Globus pallidus (tissue), 1 donor: ENCODE measurements at places on chromosomes 1 and 21.

DNA sequence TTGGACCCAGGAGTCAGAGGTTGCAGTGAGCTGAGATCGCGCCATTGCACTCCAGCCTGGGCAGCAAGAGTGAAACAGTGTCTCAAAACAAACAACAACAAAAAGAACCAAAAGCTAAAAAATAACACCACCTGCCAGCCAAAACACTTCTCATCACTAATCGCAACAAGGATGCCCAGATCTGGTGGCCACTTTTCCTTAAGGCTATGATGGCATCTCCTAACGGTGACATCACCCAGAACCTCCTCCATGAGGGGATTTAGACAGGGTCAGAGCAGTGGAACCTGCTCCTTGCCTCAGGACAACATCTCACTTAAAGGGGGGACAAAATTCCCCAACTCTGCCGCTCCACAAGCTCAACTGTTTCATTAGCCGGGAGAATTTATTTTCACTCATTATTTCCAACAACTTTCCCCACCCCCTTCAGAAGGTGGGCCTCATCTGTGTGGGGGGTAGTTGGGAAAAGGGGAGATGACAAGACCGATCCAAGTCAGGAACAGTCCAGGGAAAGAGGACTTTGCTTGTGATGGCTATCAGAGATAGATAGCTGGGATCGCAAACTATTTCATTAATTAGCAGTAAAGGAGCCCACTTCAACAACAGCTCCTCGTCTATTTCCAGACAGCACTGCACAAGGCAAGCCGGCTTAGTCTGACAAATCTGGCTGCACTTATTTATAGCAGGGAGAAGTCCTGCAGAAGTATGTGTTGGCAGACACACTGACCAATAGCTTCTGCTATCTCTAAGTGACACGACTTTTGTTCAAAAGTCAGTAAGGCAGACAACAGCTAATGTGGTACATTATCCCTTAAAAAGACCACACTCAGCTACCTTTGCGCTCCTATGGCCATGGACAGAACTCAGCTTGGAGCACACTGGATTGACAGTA, 2.6 kb downstream of the PABPC4 start:
- peak; percentile 27 for DNase-seq

DNA sequence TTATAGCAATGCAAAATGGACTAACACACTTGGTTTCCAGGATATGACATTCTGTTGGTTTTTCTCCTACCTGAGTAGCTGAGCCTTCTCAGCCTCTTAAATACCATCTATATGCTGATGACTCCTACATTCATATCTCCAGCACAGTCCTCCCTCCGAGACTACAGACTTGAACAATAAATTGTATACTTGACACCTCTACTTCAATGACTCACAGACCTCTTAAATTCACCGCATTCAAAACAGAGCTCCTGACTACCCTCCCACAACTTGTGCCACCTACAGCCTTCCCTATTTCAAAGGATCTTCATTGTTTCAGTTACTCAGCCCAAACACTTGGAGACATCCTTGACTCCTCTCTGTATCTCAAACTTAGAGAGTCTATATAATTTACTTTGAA, 66.8 kb upstream of the ASB17 start:
- DNase-seq: no peak

DNA sequence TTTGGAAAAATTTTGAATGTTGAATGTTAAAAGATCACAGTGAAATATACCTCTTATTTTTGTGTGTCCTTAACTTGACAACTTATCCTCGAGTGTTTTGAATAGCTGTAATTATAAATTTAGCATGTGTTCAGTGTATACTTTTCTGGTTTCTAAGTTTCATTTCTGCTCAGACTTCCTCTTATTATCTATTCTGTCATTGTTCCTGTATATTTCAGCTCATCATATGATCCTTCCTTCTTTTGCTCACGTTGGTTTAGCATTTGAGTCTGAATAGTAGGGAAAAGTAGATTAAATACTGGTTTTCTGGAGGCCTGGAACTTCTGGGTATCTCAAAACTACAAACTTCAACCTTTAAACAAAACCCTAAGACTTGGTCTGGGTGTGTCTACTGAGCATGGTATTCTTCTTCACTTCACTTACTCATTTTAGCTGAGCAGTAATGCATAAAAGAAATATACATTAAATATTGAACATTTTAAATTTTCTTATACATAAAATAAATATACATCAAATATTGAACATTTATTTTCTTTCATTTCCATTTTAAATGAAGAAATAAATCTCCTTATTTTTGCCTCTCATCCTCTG, 3.3 kb upstream of the ATP6V1G3 start:
- peak; percentile 11 for DNase-seq

DNA sequence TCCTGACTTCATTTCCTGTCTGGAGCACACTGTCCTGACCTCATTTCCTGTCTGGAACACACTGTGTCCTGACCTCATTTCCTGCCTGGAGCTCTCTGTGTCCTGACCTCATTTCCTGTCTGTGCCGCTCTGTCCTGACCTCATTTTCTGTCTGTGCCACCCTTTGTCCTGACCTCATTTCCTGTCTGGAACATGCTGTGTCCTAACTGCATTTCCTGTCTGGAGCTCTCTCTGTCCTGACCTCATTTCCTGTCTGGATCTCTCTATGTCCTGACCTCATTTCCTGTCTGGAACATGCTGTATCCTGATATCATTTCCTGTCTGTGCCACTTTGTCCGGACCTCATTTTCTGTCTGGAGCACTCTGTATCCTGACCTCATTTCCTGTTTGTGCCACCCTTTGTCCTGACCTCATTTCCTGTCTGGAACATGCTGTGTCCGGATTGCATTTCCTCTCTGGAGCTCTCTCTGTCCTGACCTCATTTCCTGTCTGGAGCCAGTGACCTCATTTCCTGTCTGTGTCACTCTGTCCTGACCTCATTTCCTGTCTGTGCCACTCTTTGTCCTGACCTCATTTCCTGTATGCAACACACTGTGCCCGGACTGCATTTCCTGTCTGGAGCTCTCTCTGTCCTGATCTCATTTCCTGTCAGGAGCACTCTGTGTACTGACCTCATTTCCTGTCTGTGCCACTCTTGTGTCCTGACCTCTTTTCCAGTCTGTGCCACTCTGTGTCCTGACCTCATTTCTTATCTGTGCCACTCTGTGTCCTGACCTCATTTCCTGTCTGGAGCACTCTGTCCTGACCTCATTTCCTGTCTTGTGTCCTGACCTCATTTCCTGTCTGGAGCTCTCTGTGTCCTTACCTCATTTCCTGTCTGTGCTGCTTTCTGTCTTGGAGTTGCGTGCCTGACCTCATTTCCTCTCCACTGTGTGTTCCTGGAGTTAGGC, 27.6 kb downstream of the SKI start:
- DNase-seq: no peak

GRCh38 chr21:41895643-41896493, 16.7 kb upstream of the PRDM15 start:
- no peak for DNase-seq

DNA sequence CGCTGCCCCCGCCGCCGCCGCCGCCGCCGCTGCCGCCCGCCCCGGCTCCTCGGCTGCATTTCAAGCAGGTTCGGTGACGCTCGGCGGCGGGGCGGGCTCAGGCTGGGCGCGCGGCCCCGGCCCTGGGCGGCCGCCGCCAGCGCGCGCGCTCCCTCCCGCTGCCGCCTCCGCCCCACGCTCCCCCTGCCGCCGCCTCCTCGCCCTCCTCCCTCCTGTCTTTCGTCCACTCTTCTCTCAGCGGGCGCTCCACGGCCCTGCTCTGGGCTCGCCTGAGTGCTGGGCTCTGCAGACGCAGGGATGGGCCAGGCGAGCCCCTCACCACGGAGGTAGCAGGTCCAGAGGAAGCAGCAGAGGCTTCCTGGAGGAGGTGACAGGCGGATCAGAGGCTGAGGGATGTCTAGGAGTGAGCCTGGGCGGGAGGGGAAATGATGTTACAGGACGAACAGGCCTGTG, at the start of gene LRP8:
TSS of gene LRP8 (minus strand) at position 62 of the 453 bp plus-strand sequence. CDS start 158 bp downstream, outside the sequence.
- peak; percentile 54 for DNase-seq

DNA sequence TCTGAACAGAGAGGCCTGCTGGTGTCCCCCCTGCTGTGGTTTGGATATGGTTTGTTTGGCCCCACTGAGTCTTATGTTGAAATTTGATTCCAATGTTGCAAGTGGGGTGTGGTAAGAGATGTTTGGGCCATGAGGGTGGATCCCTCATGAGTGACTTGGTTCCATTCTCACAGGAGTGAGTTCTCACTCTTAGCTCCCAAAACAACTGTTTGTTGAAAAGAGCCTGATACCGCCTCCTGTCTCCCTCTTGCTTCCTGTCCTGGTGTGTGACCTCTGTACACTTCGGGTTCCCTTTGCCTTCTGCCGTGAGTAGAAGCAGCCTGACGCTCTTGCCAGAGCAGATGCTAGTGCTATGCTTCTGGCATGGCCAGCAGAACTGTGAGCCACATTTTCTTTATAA, 60.5 kb downstream of the C21orf91 start:
- no peak for DNase-seq

DNA sequence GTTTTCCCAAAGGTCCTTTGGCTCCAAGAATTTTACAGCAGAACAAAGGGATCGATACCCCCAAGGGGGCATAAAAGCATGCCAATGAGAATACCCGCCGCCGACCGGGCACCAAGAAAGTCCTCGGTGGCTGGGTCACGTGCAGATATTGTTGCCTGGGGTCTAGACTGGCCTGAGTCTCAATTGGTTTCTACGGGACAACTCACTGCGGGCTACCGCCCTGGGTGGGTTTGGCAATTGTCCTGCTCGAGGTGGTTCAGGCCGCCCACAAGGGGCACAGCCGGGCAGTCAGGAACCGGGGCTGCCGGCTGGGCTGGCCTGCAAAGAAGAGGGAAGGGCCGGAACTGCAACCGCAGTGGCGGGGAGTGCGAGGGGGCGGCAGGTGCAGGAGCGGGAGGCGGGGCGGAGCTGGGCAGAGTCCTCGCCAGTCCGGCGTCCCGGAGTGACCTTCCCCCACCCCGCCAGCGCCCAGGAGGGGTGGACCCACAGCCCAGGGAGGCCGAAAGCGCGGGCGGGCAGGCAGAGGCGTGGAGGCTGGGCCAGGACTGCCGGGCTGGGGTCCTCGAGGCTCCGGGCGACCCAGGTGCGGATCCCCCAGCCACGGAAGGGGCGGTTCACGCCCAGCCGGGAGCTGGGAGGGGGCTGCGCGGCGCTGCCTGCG, 926 bp upstream of the ATP1B1 start:
- peak; percentile 90 for DNase-seq

GRCh38 chr1:24558902-24559791, 3.3 kb downstream of the NCMAP start:
- DNase-seq: peak; percentile 80

DNA sequence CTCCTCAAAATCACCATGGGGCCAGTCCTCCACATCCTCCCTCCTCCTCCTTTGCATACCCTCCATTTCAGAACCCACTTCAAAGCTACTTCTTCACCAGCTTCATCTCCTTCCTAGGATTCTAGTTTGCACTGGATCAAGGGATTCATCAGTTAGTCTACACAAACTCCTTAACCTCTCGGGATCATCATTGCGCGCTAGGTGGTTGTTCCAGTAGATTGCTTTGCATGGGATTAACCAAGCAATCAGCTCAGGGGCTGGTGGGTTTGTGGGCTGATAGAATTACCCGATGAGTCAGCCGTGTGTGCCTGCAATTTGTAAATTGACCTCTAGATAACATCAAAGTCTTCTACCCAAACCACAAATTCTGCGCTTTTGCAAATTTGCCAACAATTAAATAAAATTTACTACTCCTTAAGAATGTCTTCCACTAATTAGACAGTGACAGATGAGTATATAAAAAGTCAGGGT, 7.7 kb downstream of the KANK4 start:
- no peak for DNase-seq

- no peak for DNase-seq
Measured at GRCh38 chr1:183910845-183911244, 105.9 kb downstream of the RGL1 start.

- no peak for DNase-seq
Measured at GRCh38 chr21:46113497-46114176, 15.7 kb downstream of the COL6A2 start.

DNA sequence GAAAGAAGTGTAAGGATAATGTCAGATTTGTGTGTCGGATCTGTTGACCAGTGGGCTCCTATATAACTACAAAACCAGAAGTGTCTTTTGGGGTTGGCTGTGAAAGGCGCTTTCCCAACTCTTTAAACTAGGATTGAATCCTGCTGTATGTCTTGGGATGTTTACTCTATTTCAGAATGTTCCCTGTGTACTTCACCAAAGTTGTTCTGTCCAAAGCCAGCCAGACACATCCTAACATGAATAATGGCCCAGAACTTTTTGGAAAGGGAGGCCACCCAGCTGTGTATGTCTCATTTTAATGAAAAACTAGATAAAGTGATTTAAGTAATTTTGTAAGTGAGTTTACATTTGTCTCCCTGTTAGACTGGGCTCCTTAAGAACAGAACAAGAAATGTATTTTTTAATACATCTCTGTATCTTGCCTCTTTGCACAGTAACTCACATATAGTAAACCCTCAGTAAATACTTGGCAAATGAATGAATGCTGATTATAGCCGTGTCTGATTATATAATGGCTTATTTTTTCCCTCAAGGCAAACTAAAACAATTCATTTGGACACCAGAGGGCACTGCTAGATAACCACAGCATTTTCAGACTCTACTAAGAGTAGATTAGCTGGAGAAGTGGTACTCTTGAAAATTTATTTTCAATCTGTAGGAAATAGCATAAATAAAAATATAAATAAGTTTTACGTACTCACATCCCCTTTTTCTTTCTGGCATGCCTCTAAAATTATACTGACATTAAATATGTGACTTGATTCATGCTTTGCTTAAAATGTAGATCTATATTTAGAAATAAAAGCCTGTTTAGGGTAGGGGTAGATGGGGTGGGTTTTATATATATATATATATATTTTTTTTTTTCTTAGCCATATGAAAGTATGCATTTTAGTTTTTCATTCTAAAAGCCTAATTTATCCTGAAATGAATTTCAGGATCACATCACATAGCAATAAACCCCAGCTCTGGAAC, 23.8 kb downstream of the TSEN15 start:
- DNase-seq: peak; percentile 86

DNA sequence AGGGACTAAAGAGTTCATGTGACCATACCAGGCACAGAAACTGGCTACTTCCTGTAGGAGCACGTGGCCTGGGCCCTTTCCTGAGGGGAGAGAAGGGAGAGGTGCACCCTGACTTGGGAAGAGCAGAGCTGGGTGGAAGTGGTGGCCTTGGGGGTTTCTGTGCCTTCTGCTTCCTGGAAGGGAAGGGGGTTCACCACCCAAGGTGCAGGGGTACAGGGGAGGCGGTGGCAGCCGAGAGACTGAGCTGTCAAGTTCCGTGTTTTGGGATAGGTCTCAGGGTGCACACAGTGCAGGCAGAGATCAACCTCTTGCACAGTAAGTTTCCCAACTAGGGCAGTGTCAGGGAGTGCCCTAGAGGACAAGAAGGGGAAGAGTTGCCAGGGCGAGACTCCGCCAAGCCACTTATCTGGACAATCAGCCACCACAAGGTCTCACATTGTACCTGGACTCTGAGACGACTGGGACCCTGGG, 10.1 kb downstream of the HECTD3 start:
- no peak for DNase-seq

DNA sequence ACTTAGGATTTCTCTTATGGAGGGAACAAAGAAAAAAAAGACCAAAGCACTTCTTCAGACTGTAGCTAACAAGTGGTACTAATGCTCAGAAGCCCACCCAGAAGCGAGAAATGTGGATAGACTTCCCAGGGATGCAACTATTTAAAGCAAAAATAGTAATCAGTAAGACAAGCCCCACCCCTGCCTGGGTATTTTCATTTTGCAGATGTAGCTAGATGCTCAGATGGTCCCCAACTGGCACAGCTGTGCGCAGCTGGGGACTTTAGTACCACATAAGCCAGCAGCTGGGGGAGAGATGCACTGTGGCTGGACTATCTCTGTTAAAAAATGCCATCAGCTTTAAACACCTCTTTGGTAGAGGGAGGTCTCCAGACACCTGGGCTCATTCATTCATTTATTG, 77.8 kb upstream of the SPAG17 start:
- no peak for DNase-seq
